ENCODE measurements at places on chromosomes 13 and 19.

GRCh38 chr13:47480951-47481350 lies 520.1 kb downstream of the SUCLA2 start:
- DNase-seq: no peak

DNA sequence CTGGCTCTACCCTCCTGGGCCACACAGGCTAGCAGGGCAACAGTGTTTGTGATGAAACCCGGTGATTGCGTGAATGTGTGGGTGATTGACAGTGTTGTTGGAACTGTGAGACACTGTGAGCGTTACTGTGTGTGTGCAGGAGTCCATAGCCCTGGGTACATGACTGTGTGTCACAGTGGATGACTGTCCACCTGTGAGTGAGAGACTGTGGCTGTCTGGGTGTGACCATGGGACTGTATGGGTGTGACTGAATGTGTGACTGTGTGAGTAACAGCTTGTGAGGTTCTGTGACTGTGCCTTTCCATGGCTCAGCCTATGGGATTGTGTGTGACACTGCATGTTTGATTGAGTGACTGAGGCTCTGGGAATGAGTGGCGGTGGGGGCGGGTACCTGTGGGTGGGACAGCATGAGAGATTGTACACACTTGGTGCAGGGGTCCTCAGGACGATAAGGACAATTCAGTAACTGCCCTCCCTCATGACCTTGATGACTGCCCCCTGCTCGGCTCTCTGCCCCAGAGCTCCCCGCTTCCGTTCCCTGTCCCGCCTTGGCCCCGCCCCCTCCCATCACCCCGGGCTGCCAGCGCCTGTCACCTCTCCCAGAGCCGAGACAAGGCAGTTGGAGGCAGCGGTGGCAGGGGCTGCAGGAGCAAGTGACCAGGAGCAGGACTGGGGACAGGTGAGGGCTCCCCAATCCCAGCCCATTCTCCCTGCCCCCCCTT lies at the start of gene GIPR:
Gene GIPR (plus strand): TSS at position 602 of the 722 bp plus-strand sequence. CDS start 1,300 bp downstream, outside the sequence.
- DNase-seq: peak; percentile 44

GRCh38 chr19:13784731-13785452 lies 10.4 kb upstream of the ZSWIM4 start:
- DNase-seq: peak; percentile 61

DNA sequence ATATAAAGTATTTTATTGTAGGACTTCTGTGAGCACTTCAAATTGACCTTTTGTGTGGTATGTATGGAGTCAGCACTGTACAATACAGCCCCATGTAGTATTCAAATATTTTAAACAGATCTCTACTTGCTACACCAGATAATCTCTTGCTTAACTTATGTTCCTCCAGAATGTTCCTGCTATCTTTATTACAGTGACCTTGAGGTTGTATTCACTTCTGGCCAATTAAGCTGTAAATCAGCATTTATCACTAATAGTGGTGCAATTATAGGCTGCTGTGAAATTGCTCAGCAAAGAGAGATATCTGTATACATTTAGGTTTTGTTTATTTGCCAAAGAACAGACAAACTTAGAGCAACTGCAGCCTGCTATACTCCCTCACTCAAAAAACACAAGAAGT lies 1218.6 kb downstream of the PCDH17 start:
- no peak for DNase-seq

- no peak for DNase-seq
These were observed 1.2 kb upstream of the KPTN start for GRCh38 chr19:47485210-47485609.

DNA sequence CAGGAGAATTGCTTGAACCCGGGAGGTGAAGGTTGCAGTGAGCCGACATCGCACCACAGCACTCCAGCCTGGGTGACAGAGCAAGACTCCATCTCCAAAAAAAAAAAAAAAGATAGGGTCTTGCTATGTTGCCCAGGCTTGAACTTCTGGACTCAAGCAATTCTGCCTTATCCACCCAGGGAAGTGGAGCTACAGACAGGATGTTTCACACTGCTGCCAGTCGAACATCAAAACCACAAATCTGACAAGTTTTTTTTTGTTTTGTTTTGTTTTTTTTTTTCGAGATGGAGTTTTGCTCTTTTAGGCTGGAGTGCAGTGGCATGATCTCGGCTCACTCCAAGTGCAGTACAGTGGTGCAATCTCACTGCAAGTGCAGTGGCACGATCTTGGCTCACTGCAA lies 10.8 kb downstream of the XPO4 start:
- DNase-seq: no peak

DNA sequence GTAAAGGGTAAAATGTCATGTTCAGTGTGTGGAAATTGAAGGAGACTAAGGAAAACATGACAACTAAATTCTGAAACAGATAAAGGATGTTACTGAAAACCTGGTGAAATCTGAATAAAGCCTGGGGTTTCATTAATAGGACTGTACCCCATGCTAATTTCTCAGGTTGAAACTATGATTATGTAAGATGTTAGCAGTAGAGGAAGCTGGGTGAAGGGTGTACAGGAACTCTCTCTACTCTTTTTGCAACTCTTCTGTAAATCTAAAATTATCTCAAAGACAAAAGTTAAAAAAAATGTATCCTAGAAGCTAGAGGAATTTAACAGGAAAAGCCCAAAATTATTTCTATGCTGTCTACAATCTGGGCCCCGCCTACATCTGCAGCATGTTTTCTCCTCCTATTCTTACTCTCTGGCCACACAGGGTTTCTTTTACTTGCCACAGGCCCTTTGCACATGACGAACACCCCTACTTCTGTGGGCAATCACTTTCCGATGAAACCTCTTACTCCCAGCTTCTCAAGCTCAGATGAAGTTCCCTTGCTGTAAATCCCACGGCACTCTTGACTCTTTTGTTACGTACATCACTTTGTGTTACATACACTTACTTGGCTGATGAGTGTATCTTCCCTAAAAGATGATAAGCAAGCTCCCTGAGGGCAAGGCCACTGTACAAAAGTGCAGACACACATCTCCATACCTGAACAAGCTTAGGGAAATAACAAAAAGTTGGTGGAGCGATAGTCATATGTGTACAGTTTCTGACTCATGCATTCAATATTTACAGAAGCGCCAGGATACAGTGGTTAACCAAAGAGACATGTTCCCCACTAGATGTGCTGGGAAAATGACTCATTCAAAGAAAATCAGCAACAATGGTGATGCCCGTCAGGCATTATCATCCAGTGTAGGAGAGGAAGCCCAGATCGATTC lies 32.6 kb downstream of the RUBCNL start:
- DNase-seq: no peak

- DNase-seq: no peak
These were observed 525.1 kb upstream of the NBEA start for GRCh38 chr13:34416971-34417380.

DNA sequence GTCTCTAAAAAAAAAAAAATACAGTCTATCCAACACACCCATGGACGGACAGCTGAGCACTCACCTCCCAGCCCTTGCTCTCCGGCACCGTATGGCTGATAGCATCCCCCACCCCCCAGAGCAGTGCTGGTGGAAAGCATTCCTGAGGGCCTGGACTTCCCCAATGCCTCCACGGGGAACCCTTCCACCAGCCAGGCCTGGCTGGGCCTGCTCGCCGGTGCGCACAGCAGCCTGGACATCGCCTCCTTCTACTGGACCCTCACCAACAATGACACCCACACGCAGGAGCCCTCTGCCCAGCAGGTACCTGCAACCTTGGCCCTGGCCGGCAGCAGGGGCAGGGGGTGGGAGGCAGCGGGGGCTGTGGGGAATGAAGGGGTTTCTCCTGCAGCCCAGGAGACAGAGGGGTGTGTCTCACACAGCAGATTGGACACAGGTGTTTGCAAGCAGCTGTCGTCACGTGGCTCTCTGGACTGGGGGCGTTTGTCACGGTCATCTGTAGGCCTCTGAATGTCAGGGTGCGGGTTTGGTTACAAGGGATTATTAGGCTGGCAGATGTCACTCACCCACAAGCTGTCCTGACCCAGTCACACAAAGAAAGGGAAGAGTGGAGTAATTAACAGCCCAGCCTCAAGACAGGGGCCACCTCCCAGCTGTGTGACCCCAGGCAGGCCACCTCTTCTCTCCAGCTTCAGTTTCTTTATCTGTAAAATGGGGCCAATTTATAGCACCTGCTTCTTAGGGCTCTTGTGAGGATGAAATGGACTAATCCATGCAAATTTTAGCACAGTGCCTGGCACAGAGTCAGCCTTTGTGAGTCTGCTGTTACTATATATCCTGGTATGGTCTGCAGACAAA lies 19.3 kb downstream of the PLD3 start:
- DNase-seq: no peak

- DNase-seq: no peak
These were observed 17.2 kb upstream of the CFAP97D2 start for GRCh38 chr13:114161644-114162532.

DNA sequence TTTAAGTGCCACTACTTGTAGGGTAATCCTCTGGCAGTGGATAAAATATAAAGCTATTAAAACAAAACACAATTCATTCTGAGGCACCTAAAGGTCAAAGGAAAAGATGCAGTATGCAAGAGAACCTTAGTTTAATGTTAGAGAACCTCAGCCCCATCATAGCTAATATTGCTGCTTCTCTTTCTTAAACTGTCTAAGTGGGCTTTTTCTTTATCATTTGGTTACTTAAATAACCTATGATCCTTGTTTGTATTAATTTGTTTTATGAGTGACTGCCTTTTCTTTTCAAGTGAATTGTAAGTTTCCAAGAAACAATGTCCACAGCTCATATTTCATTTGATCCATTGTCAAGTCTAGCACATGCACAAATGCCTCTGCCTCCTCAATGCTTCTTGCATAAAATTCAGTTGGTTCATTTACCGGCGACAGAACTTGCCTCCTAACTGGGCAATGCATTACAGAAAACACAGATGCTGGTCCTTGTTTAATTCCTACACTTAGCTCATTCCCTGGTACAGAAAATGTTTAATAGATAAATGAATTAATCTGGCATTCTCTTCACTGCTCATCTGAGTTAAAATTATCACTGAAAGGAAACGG lies 1049.8 kb downstream of the OLFM4 start:
- no peak for DNase-seq

DNA sequence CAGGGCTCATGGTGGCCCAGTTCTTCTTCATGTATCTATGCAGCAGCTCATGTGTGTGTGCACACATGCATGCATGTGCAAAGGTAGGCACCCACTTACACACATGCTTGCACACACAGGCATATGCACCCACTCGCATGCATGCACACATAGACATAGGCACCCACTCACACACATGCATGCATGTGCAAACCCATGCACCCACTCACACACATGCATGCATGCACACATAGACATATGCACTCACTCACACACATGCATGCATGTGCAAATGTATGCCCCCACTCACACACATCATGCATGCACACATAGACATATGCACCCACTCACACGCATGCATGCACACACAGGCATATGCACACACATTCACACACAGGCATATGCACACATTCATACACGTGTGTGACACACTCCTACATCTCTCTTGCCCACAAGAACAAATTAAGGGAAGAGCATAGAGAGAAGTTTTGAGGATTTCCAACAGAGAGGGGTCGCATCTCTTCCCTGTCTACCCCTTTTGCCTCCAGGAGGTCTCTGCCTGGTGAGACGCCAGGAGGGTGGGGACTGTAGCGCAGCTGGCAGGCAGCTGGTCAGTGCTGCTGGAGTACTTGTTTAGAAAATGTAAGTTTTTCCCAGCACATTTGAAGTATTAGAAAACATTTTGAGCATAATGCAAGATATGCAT lies 63.9 kb upstream of the ARHGEF7 start:
- no peak for DNase-seq

- DNase-seq: no peak
These were observed 2.1 kb upstream of the ATP1A3 start for GRCh38 chr19:41995959-41996797.

- DNase-seq: no peak
These were observed 248.1 kb downstream of the HS6ST3 start for GRCh38 chr13:96338030-96338429.

- no peak for DNase-seq
These were observed 42.7 kb downstream of the CAPN12 start for GRCh38 chr19:38701455-38702063.

DNA sequence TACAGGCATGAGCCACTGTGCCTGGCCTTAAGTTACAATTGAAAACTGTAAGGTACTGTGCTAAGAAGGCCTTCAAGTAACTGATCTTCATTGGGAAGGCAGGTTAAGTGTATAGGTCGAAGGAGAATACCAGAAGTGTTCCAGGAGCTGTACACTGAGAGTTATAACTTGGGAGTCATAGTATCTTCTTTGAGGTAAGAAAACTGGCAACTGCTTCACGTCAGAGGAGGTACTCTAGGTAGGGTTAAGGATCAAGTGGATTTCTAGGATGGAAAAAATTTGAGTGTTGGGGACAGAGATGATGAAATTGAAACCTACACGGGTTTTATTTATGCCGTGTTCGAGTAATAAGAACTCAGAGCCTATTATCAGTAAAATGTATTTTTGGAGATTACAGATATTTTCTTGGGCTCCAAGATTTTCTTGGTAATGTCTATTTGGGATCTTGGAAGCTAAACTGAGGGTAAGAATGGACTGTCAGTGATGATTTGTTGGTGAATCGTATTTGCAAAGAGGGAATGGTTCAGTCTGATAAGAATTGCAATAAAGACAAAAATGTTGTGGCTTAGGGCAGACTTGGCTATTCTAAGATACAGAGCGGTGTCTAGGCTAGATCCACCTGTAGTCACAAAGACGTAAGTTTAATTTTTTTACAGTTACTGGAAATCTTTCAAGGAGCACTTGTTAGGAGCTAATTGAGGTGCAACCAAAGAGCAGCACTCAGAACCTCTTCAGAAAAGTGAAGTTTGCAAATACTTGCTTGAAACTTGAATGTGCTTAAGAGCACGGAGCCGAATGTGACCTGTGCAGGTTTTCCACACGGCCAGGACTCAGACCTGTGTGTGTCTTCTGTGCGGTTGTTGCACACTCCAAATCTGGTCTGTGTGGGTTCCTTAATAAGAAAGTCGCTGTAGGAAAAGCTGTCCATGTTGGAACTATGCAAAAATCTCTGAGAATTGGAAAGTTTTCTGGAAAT lies 102.5 kb downstream of the URI1 start:
- no peak for DNase-seq

GRCh38 chr13:50678464-50679162 lies 164.9 kb downstream of the DLEU7 start:
- DNase-seq: no peak

DNA sequence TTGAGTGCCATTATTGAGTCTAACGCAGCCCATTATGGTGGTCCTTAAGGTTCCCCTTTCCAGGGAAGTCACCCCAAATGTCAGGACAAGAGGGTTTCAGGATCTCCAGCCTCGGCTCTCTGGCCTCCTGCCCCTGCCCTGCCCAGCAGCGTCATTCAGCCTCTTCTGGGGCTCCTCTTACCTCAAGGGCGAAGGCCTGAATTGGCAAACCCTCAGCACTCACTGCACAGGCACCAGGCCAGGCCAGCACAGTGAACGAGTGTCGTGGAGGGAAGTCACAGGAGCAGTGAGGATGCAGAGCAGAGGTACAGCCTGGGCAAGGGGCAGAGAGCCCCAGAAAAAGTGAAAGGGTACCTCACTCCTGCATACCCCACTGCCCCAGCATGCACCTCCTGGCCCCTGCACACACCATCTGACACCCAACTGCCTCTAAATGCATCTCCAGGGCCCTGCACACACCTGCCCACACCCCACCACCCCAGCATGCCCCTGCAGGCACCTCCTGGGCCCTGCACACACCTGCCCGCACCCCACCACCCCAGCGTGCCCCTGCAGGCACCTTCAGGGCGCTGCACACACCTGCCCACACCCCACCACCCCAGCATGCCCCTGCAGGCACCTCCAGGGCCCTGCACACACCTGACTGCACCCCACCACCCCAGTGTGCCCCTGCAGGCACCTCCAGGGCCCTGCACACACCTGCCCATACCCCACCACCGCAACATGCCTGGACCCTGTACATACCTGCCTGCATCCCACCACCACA lies 19.8 kb downstream of the SLC25A42 start:
- DNase-seq: no peak

Measured in activated CD8-positive, alpha-beta memory T cell treated with anti-CD3 and anti-CD28 coated beads for 1 hour (primary cell).